ENCODE measurements at places on chromosomes 1 and 21.

DNA sequence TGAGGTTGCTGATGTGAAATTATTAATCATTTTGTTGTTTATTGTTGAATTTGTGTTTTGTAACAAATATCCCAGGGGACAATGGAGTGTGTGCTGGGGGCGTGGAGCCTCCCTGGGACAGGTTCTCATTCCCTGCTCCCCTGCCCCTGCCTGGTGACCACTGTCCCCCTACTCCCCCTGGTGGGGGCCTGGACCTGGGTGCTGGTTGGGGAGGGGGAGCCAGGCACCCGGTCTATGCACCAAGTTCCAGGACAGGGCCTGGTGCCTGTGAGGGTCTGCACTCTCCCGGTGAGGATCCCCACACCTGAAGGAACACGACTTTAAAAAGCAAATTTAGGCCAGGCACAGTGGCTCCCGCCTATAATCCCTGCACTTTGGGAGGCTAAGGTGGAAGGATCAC is 42.4 kb downstream of the CHD5 start:
- DNase-seq: no peak

- no peak for DNase-seq
These were observed 40.4 kb downstream of the FRRS1 start for GRCh38 chr1:99725996-99726395.

DNA sequence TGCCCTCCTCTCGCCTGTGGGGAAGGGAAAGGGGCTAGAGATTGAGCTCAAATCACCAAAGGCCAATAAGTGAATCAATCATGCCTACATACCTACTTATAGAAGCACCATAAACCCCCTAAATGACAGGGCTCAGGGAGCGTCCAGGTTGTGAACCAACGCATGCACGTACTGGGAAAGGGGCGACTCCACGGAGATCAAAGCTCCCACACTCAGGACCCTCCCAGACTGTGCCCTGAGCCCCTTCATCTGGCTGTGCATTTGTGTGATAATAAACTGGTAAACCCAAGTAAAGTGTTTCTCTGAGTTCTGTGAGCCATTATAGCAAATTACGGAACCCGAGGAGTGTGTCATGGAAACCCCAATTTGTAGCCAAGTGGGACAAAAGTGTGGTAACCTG is 23.8 kb upstream of the PRDM15 start:
- DNase-seq: no peak

DNA sequence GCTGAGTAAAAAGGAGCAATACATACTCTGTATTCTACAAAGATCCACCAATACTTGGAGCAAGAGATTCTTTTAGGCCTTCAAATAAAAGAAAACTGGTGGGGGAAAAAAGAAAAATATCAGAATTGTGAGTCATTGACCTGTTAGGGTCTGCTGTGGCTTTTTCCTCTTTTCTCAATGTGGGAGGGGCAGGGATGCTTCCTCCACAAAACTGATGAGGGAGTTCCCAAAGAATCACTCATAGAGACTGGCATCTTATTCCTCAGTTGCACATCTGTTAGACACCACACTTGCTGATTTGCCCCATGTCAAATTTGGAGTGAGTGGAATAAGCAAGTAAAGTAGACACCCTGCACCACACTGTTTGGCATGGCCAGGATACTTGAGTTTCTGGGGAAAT is 16.6 kb downstream of the C1orf141 start:
- peak; percentile 12 for DNase-seq

DNA sequence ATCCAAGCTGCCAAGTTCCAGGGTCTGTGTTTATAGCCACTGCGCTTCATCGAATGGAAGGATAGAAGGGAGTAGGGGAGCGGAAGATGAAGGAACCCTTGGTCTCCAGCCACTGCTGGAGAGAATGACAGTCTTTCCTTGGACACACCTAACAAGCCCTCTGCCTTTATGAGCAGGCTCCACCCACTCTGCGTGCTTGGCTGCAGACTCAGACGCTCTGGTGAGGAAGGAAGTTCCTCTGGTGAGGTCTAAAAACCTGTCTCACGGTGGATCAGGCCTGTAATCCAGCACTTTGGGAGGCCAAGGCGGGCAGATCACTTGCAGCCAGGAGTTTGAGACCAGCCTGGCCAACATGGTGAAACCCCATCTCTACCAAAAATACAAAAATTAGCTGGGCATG is 55.4 kb downstream of the MATN1 start:
- peak; percentile 17 for DNase-seq

- DNase-seq: peak; percentile 44
These were observed 235.8 kb upstream of the C1orf105 start for GRCh38 chr1:172184506-172185191.

DNA sequence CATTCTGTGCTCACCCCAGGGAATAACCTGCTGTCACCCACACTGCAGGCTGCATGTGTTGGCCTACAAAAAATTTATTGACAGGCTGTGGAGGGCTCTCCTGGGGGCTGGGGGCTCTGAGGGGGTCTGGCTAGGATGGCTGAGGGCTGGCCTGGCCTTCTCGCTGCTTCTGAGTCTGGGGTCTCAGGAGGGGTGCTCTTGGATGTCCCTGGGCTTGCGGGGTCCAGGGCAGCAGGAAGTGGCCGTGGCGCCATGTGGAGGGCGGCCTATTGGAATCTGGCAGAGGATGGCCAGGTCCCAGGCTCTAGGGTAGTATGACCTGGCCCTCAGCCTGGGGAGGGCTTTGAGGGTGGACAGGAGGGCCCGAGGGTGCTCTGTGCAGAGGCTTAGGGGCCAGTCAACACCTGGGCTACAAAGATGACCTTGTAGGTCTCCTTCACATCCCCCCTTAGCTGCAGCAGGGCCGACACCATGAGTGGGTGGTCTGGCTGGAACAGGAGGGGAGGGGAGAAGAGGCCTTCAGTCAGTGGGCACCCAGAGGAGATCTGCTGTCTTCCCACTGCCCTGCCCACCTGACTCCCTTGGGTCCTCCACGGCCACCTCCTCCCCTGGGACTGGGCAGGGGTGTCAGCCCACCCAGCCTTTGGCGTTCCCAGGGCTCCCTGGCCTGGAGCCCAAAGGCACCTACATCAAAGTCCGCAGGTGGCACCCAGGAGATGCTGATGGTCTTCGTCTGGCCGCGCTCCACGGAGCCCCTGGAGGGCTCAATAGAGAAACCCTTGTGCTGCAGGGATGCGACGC is 3.0 kb upstream of the TMEM52 start:
- DNase-seq: no peak

- no peak for DNase-seq
These were observed 18.2 kb downstream of the RRP15 start for GRCh38 chr1:218303176-218303879.

DNA sequence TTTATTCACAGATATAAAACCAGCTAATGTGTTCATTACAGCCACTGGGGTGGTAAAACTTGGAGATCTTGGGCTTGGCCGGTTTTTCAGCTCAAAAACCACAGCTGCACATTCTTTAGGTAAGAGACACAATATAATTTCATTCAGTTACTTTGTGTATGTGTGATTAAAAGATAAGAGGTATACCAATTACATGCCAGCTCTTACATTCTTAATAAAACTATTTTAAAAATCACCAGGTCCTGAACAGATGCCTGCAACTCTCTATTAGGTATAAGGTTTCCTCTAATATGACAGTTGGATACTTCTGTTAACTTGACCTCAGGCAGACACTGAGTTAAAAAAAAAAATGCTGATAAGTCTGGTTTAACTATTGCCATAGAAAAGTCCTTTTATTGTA is 122.1 kb downstream of the NEK7 start:
- DNase-seq: no peak

DNA sequence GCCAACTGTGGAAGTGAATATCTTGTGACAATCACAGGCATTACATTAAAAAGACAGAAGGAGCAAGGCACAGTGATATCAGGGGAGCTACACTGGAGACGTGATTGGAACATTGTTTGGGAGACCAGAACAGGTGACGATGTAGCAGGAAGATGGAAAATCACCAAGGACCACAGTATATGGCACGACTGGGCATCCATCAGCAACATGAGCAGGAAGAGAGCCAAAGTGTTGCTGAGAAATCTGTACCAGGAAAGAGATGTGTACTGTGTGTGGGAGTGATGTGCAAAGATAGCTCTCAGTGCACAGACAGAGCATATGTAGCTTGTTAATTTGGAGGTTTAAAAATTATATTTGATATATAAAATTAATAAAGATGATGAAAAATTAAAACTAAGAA is 790.6 kb upstream of the ADGRL2 start:
- no peak for DNase-seq

DNA sequence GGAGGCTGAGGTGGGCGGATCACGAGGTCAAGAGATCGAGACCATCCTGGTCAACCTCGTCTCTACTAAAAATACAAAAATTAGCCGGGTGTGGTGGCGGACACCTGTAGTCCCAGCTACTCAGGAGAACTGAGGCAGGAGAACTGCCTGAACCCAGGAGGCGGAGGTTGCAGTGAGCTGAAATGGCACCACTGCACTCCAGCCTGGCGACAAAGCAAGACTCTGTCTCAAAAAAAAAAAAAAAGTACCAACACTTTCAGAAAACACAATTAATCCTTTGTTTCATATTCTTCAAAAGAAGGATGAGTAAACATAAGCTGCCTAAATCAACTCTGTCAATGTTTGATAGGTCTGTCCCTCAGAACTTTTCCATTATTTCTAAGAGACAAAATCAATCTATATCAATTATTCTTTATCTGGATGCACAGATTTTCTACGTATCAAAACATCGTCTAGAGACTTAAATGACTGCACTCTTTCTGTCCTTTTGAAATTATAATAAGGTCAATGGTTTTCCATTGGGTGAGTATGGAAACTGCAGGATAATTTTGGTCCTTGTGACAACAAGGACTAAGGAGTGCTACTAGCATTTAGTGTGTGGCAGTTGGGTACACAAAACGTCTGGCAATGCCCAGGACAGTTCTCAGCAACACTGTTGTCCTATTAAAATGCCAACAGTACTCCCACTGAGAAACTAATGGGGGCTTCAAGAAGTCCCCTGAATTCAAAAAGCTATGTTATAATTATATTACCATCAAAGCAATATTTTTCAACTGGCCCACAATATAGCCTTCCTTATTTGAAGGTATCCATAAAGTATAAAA is 40.7 kb downstream of the LPGAT1 start:
- no peak for DNase-seq

GRCh38 chr1:185719021-185719420 is 15.2 kb upstream of the HMCN1 start:
- DNase-seq: peak; percentile 92

DNA sequence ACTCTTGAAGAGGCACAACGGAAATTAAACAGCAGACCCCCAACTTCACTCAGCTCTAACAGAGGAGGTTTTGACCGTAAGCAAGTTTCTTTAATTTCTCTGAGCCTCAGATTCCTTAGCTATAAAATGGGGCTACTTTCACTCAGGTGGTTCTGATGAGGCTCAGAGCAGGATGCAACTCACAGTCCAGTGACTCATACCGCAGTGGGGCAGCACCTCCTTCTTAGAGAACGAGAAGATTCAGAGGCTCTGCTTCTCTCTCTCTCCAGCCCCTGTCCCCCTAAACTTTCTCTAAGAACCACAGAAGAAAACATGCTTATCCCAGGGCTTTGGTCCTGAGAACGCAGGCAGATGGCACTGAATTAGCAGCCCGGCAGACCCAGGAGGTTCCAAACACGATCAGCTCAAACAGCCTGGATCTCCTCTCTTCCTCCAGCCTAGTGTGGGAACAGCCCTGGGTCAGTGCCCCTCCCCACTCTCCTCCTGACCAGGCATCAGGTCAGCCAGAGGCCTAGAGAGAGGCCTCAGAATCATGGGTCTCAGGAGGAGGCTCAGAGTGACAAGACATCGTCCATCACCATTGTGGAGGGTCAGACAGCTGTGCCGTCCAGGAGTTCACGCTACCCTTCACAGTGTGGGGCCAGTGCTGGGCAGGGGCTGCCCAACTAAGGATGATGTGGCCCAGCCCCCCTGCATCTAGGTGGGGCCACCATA is 433.0 kb downstream of the PTPRU start:
- no peak for DNase-seq

GRCh38 chr1:58815686-58816071 is 31.8 kb upstream of the JUN start:
- DNase-seq: peak; percentile 23

GRCh38 chr1:104884939-104885338 is 1135.2 kb downstream of the AMY1C start:
- DNase-seq: peak; percentile 10

DNA sequence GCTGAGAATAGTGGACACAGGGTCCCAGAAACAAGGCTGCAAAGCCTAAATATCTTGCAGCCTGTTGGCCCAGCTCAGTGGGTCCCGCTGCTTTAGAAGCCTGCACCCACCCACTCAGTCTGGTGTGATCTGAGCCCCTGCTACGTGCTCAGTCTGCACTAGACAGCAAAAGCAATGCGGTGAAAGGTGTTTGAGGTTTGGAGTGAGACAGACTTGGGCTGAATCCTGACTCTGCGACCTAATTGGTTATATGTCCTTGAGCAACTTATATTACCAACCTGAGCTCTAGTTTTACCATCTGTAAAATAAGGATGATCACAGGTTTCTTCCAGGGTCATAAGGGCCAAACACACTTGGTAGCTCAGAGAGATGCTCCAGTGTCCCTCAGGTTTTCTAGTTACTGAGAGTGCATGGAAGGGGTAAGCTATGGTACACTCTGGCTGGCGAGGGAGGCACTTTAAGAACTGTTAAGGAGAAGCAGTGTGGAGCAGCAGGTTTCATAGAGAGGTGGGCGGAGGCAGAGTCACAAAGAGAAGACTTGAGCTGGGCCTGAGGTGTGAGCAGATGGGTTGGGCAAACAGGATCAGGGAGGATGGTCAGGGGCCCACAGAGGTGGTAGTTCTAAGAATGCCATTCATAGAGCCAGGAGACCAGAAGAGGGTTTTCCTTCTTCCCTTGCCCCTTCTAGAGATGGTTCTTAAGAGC is 10.1 kb downstream of the TMEM200B start:
- DNase-seq: no peak

GRCh38 chr1:167493372-167493771 is 25.0 kb downstream of the CD247 start:
- no peak for DNase-seq

GRCh38 chr1:91335603-91336002 is 69.0 kb downstream of the HFM1 start:
- DNase-seq: no peak

GRCh38 chr1:234598974-234599616 is 10.9 kb downstream of the IRF2BP2 start:
- peak; percentile 43 for DNase-seq

DNA sequence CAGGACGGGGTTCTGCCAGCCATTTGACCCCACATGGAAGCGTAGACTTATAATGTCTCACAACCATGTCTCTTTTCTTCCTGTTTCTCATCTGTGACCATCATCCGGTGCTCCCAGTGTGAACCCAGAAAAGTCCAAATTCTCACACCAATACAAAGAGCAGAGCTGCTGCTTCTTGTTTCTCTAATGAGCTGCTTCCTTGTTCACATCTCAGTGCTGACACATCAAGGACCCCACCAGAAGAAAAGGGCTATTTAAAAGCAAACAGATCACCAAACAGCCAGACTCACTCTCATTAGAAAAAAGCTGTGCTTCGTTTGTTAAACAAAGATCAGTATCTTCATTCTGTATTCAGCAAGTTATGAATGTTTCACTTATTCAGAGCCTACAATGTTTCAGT is 835 bp upstream of the LCE1D start:
- no peak for DNase-seq

GRCh38 chr1:55287723-55288122 is 72.6 kb upstream of the USP24 start:
- DNase-seq: no peak

- DNase-seq: no peak
These were observed 4.8 kb upstream of the CRYBG2 start for GRCh38 chr1:26358411-26359384.

GRCh38 chr1:1360506-1361169 is 2.3 kb upstream of the MXRA8 start:
- peak; percentile 95 for DNase-seq

- peak; percentile 77 for DNase-seq
These were observed 56.1 kb upstream of the LRRC7 start for GRCh38 chr1:69511426-69512192.
